ENCODE measurements at places on chromosomes 2 and 18.

GRCh38 chr2:96344011-96344410 is 8.4 kb downstream of the NCAPH start:
- no peak for DNase-seq

DNA sequence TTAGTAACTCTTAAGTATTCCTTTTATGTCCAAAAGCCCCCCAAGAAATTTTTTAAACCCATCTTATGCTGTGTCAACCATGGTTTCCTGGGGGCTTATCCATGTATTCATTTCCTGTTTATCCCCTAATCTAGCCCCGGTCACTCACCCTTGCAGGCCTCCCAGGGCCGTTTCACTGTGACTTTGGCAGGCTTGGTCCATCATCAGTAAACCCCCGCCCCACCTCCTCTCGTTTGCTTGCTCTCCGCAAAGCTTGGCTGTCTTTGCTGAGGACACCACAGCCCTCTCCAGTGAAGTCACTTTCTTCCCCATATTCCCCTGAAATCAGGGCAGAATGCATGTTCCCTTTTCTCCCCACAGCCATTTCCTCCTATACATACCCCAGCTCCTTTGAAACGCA is 7.2 kb upstream of the TMEM177 start:
- no peak for DNase-seq

- no peak for DNase-seq
These were observed 4.2 kb downstream of the NAPG start for GRCh38 chr18:10530002-10530401.

DNA sequence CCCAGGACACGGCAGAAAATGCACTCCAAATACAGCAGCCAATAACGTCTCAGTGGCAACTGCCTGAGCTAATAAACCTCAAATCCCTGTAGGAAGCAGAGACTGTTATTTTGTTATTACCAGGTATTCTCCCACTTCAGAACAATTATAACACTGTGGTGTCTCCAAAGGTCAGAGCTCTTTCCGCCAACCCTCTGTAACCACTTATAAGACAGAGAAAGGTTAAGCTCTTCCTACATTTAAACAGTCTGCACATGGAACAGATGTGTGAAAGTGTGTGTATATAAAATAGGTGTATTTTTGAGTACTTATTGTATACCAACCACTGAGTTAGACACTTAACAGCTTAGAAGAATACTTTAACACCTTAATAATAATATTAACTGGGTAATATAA is 64.1 kb downstream of the FBXO15 start:
- DNase-seq = no peak

- no peak for DNase-seq
These were observed 13.3 kb upstream of the C18orf32 start for GRCh38 chr18:49500201-49500921.

DNA sequence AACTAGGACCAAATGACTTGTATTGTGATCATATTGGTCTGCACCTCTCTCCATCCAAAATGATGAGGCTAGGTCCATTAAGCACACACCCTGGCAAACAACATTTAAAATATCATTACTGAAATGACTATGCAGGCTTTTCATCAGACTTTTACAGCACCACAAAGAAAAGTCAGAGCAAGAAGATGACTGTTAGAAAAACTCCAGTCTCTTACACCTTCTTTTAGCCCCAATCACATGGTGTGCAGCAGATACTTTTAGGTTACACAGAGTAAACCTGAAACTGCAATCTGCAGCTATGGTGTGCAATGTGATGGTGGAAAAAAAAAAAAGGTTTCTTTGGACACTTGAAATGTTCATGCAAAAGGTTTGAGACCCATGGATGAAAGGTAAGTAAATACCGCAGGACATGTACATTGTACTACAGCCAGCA is 5.4 kb upstream of the POLI start:
- no peak for DNase-seq

- DNase-seq = no peak
These were observed 93.2 kb upstream of the PKDCC start for GRCh38 chr2:41954304-41955291.

- DNase-seq = no peak
These were observed 215.3 kb downstream of the TTC32 start for GRCh38 chr2:19686439-19686838.

- DNase-seq = no peak
These were observed 18.0 kb downstream of the MAL start for GRCh38 chr2:95043300-95044093.

- no peak for DNase-seq
These were observed 22.2 kb upstream of the NT5C1B start for GRCh38 chr2:18611604-18612003.

DNA sequence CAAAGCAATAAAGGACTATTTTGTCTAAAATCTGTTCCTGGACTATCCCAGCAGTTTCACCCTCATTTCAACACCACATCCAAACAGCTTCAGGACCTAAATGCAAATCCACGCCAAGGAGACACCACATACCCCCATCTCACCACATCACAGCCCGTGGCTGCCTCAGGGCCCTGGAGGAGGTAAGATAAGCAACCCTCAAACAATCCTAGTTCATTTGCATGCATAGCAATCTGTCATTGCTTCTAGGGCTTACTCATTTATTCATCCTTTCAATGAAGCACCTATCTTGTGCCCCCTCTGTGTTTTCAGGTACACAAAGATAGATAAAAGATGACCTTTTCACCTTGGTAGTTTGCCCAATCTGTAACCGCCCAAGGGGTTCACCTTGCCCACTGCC is 86.5 kb downstream of the VSNL1 start:
- no peak for DNase-seq

DNA sequence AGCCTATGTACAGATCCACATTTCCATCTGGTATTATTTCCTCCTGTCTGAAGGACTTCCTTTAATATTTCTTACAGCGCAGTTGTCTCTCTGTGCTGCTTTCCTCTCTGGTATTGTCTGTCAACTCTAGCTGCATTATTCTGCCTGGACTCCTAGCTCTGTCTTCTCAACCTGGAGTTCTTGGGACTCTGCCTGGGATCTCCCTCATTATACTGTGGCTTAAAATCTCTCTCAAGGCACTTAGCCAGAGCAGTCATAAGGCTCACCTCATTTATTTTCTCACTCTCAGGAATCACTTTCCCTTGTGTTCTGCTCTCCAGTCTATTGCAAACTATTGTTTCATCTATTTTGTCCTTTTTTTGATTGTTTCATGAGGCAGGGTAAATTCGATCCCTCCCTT is 850.4 kb downstream of the ERBB4 start:
- DNase-seq = no peak

DNA sequence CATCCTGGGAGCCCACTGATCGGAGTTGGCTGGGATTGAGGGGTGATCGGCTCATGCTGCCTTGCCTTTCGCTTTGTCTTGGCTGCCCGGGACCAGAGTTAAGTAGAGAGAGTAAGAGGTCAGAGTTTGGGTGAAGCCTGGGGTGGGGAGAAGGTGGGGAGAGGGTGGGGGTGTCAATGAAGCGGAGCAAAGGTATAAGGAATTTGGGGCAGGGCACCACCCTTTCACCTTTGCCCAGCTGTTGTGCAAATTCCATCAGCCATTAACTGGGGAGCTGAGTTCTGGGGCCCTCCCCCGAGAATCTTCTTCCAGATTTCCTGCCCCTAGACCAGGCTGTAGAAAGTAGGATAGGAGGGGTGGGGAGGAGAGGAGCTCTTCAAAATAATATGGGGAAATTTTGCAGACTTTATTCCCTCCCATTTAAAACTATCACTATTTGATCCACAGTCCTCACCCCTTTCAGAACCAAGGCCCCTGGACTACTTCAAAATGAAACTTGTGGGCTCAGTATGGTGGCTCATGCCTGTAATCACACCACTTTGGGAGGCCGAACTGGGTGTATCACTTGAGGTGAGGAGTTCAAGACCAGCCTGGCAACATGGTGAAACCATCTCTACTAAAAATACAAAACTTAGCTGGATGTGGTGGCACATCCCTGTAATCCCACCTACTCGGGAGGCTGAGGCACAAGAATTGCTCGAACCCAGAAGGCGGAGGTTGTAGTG is at the start of gene SLC23A3:
Gene SLC23A3 (minus strand): TSS at position 100 of the 725 bp plus-strand sequence. CDS start 45 bp downstream, at position 55.
- no peak for DNase-seq

GRCh38 chr2:237474442-237474911 is 12.6 kb upstream of the MLPH start:
- DNase-seq = no peak

- DNase-seq = no peak
These were observed 35.0 kb upstream of the ID2 start for GRCh38 chr2:8646731-8647461.

GRCh38 chr2:174524527-174524926 is 37.7 kb upstream of the GPR155 start:
- DNase-seq = no peak

DNA sequence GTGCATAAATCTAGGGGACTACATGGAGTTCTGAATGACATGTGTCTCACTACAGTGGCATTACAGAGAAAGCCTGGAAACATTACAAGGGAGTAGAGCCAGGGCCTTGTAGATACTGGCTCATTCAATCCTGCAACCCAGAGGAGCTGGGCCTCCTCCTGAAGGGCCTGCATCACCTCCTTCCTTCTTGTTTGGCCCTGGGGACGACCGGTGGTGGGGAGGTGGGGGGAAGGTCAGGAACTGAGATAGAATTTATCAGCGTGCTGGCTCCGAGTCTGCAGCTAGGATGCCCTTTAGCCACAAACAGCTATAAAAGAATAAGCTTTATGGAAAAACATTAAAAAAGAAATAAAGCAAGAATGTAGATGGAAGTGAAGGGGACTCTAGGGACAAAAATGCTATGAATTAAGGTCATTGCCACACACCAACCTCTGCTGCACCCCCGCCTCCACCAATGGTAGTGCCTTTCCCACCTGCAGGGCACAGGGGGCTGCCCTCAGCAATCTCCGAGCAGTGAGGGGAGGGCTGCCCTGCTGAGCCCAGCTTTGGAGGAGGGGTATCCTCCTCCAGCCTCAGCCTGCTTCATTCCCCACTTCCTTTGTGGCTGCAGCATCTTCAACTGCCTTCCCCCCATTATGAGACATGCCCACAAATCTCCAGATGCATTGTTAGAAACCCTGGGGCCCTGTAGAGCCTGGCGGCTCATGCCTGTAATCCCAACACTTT is 149.0 kb downstream of the MSH2 start:
- DNase-seq = no peak

DNA sequence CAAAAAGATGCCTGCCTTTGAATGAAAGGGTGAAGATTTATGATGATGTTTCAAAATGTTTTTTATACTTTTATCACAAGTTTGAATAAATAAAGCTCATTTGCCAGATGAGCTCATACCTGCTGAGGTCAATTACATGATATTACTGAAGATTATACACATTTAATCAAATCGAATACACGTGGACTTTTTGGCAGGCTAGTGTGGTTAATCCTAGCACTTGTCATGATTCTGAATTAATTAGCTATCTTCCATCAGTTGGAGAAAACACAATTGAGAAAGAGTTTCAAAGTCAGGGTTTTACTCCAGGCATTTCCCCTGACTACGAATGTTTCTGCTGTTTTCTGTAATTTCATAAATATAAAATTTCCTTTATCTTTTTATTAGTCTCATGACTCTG is 54.4 kb downstream of the LRPPRC start:
- no peak for DNase-seq

DNA sequence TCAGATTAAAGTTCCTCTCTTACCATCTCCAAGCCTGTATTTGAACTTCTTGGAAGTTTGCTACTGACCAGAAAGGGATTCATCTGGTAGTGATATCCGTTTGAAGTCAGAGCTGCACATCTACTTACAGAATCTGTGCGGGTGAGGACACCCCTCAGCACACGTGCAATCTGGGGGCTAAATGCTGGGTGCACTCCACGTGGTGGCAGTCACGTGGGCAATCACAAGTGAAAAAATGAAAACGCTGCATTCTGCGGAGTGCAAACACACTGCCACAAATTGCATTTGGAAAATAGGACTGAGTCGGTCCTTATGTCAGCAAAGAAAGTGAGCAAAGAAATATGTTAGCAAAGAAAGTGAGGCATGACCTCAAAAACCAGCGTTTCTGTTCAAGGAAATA is 76.1 kb upstream of the GYPC start:
- no peak for DNase-seq

GRCh38 chr18:39453356-39453755 is 1887.8 kb upstream of the CELF4 start:
- no peak for DNase-seq

- no peak for DNase-seq
These were observed 147.9 kb upstream of the DNMT3A start for GRCh38 chr2:25489631-25490030.

- DNase-seq = no peak
These were observed 1.2 kb upstream of the SKA1 start for GRCh38 chr18:50373561-50374219.

- no peak for DNase-seq
These were observed 30.9 kb downstream of the RTP5 start for GRCh38 chr2:241900251-241901017.

- no peak for DNase-seq
These were observed 51.2 kb downstream of the CTNNA2 start for GRCh38 chr2:79564065-79564464.

DNA sequence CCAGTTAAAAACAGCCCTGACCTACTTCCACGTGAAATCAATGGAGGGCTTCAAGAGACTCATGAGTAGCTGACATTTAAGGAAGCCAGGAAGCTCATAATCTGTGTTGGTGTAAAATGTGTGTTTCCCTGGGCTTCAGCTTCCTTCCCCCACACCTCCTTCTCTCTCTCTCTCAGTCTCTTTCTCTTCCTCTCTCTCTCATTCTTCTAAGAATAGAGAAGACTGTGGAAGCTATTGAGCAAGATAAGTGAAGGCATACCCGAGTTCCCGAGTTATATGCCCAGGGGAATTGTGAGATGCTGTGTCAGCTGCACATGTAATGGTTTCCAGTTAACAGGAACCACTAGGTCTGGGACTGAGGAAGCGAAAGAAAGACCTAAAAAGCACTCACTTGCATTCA is 199.4 kb downstream of the NYAP2 start:
- no peak for DNase-seq

- no peak for DNase-seq
These were observed 263.2 kb upstream of the PARD3B start for GRCh38 chr2:204282081-204282480.

DNA sequence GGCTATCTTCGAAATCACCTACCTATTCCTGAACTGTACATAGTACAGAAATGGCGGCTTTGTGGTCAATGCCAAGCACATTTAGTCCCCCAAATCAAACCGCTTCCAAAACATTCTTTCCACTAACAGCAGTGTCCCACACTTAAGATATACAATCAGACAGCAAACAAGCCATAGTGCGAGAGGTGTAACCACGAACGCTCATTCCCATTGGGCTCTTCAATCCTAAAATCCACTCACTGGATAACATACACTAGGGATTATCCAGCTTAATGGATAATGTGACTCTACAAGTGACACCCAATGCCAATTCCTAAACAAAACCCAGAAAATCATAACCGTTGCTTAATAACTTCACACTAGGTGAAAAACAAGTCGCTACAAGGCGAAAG is 2.0 kb downstream of the XPO1 start:
- no peak for DNase-seq

GRCh38 chr18:43159086-43159770 is 43.7 kb upstream of the RIT2 start:
- DNase-seq = no peak
